Left kidney (tissue), 8 donors: ENCODE measurements at places on chromosomes 4 and X. TPM values are rescaled to one million over a fixed set of nuclear protein-coding genes. Genes with fewer than 3 reads are reported as not detected.
A peak's percentile ranks its signal among the peaks of the same experiment; 100 is the strongest.

IL13RA1 gene
- polyA plus RNA-seq = 58.9 TPM

- DNase-seq = no peak
Measured at GRCh38 chr4:36292556-36293188, 11.3 kb downstream of the DTHD1 start.

DNA sequence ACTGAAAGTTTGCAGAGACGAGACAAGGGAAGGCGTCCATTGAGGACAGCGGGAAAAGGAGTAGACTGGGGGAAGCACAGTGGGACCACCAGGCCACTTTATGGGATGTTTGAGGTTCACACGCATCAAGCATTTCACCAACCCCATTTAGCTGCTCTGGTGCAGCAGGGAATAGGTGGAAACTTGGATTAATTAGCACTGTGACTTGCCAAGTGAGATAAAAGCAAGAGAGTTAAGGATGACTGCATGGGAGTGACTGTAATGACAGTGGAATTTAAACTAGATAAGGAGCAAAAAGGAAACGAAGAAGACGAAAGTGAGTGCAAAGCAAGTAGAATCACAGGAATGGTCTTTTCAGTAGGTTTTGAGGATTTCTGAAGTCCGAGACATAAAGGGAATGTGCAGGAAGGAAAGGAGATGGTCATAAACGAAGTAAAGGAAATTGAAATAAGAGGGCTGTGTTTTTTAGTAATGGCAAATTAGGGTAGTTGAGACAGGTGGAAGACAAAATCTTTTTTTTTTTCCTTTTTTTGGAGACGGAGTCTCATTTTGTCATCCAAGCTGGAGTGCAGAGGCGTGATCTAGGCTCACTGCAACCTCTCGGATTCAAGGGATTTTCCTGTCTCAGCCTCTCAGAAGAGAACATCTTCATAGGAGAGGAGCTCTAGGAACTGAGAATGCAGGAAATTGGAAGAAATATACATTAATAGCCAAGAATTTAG lies 119.0 kb upstream of the MAP9 start:
- DNase-seq = no peak

DNA sequence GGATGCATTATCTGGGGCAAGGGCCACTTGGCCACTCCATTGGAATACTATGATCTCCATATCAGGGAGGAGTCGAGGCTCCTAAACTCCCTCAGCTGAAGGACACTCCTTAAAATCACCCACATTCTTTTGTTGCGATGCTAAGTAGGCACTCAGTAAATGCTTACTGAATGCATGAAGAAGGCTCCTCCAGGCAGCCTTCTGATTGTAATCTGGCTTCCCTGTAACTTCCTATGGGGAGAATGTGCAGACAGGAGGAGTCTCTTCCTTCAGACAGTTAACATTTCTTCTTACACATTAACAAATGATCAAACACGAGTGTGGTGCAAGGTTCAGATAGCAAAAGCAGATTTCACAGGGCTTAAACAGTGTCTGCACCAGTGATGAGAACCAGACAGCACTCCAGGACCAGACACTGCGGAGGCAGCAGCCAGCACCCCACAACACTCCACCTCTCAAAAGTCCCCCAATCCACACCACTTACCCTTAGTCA lies 21.4 kb upstream of the USO1 start:
- DNase-seq = no peak

DNA sequence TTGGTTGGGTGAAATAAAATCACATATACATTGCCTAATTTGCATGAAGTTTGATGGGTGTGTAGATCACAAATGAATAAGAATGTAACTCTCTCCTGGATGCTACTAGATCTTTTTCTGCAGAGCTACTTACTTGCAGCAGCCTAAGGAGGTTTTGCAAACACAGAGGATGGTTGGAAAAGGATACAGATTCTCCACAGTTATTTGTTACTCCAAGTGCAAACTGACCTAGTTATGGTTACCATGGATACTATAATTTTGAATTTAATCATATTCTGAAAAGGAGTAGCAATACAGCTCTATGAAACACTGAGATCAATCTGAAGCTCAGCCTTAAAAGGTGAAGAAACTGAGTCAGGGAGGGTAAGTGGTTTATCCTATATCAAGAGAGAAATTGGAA lies 9.1 kb upstream of the ARHGEF38 start:
- DNase-seq = no peak

DNA sequence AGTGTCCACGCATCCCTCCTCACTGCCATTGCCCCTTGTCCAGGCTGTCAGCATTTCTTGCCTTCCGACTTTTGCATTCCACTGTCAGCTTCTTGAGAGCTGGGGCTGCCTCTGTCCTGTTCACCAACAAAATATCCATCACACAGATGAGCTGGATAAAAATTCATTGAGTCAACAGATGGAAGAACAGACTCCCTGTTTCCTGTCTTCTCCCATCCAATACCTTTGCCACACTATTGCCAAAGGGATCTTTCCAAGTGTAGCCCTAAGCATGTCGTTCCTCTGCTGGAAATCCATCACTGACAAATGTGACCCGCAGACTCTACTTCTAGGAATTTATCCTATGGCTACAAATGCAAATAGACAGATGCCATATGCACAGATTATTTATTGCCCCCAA lies 78.0 kb upstream of the PJA1 start:
- no peak for DNase-seq

DNA sequence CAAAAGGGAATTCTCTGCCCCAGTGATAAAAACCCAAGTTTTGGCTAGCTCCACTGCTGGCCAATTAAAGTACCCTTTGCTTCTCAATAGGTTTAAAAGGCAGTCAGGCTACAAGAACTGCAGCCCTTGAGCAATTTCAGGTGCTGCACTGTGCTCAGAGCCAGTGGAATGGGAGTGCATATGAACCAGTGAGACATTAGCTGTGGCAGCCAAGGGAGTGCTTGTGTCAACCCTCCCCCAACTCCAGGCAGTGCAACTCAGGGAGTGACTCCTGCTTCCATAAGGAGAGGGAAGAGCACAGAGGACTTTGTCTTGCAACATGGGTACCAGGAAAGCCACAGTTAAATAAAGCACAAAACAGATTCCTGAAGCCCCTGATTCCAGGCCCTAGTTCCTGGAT lies 61.6 kb upstream of the VAMP7 start:
- no peak for DNase-seq

DNA sequence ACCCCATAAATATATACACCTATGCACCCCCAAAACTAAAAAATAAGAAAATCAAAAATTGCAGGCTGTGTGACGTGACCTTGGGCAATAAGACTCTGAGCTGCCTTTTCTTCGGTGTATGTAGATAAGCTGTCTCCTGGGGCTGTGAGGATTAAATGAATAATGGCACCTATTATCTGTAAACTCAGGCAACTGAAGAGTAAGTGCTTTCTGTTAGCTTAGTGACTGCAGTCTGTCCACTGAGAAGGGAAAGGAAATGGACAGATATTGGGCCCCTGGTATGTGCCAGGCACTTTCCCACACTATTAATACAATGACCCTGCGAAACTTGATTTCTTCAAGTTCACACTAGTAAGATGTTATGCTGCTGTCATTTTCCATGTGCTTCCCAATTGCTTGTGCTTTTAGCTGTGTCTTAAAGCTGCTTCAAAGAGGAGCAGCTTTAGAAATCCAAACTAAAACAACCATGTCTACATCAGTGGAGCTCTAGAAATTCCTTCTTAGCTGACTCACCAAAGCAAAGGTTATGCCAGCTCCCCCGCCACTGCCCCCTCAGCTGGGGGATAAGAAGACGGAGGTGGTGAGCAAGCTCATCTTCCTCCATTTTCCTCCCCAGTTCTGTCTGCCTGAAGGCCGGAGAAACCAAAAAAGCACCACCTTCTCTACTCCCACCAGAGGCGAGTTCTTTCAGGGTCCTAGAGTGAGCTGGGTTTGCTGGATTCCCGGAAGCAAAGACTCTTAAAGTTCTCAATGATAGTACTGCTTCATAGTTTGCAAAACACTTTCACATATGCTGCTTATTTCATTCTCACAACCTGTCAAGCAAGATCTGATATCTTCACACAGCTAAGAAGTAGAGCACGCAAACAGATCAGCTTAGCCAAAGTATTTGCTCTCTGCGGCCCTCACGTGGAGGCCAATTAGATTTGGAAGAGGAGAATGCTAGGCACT lies 8.8 kb upstream of the DGAT2L6 start:
- DNase-seq = peak; percentile 17
